IPS DF 6.9 (cell line): ENCODE measurements at places on chromosomes 4 and X.

DNA sequence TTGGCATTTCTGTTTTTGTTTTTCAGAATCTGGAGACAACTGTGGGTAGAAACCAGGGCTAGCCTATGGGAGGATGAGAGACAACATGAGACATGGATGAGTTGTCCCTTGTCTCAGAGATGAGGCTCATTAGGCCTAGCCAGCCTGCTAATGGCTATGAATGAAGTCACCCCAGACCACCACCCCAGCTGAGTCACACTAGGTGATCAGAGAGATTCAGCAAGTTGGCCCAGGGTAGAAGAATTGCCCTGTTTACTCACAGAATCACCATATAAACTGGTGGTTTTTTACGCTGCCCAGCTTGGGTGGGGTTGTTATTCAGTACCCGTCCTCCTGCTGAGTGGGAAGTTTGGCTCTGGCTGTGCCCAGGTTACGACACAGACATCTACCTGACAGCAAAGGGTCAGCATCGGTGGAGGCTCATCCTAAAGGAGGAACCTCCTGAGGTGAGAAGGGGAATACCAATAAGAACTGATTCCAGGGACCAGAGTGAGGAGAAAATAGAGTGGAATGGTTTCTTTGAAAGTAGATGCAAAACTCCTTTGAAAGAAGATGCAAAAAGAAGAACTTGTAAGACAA is 17.2 kb upstream of the ARSJ start:
- DNase-seq: no peak

DNA sequence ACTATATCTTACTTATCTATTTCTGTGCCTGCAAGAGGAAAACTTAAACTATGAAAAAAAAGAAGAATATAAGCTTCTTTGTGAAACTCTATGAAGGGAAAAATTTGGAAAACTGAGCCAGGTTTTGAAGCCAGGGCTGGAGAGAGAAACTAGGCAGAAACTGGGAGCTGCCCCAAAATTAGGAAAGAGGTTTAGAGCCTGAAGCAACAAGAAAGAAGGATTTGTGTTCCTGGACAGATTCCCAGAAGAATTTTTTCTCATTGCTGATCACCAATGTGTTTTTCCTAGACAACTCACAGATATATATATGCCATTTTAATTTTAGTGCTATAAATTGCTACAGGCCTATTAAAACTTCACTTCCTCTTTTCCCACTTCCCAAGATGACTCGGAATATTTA is 245.0 kb upstream of the GEMIN8 start:
- no peak for DNase-seq

DNA sequence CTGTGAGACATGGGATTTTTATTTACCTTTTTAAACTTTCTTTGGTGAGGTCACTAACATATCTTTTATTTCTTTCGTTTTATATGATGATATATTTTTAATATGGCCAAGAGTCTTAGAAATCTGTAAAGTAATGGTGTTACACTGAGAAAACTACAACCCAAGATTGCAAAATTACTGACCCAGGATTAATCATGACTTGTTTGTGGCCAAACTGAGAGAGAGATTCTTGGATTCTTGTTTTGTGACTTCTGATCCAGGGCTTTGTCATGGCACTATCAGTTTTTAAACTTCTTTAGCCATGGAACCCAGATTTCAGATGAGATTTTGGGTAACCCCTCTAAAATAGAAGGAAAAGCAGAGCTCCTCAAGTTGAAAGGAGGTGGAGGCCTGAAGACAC is 42.0 kb downstream of the SGMS2 start:
- DNase-seq: no peak

GRCh38 chrX:38117485-38117884 is 103.2 kb downstream of the SRPX start:
- DNase-seq: no peak

GRCh38 chrX:67724359-67725110 is 180.7 kb downstream of the AR start:
- no peak for DNase-seq

- DNase-seq: peak; percentile 25
Measured at GRCh38 chr4:89837385-89837992, 528 bp upstream of the SNCA start.

DNA sequence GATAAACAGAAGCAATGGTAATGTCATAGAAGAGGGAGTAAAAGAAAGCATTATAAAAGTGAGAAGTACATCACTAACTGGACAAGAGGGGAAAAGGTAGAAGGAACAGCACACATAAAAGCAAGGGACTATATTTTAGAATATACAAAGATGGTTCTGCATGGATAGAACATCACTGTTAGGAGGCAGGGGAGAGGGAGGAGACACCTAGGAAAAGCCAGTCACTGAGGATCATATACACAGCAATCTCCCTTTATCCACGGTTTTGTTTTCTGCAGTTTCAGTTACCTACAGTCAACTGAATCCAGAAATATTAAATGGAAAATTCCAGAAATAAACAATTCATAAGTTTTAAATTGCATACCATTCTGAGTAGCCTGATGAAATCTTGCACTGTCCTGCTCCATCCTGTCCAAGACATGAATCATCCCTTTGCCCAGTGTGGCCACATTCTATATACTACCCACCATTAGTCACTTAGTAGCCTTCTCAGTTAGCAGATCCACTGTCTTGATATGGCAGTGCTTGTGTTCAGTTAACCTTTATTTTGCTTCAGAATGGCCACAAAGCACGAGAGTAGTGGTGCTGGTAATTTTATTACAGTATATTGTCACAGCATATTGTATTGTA is 74.2 kb downstream of the PPA2 start:
- DNase-seq: no peak

DNA sequence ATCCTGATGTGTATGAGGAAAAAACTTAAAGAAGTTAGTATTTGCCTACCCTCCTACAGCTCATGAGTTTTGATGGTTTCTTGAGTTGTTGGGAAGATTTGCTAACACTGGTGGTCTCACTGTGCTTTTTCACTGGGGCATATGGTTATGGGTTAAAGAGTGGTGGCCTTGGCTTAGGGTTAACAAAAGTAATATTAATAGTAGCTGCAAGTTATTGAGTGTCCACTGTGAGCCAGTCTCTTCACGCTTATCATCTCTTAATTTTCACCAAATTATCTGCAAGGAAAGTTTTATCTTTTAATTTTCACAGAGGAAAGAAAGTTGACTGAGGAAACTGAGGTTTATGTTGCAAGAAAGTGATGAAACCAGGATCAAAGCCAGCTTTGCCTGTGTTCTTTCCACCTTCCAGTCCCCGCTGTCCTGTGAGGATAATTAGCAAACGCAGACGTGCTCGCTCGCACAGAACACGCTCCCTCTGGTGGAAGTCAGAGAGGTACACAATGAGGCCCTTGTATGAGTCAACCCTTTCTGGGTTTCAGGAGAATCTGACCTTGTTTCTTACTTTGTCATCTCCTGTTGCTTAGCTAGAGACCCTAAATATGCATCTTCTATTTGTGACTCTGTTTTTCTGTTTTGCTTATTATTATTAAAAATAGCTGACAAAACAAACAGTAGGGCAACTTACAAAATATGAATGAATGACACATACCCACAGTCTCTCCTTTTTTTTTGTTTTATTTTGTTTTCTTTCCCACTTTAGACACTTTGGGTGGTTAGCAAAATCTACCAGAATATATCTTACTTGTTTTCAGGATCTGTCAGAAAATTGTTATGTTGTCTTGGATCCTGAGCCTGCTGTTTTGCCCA is 94.3 kb downstream of the DDIT4L start:
- DNase-seq: peak; percentile 31
